IMR-90 (cell line): ENCODE measurements at places on chromosomes 5 and 9.
A peak's percentile ranks its signal among the peaks of the same experiment; 100 is the strongest.

GRCh38 chr5:54009828-54010227 is 300.5 kb downstream of the ARL15 start:
- DNase-seq, result no peak

DNA sequence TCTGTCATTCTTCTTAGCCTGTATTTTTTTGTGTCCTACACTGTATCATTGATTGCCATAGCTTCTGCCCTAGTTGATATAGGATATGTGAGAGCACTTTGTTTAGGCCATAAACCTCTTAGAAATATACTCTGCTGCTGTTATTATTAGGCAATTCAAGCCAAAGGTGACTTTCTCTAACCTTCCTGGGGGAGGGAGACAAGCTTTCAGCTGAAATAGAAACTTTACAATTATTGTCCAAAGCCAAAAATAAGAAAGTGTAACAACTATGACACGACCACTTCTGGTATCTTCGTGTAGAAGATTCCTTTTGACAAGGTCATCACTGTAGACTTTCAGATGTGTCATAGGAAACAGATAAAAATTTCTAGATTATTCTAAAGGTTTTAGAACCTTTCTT is 12.2 kb upstream of the CSNK1A1 start:
- DNase-seq, result peak; percentile 64

DNA sequence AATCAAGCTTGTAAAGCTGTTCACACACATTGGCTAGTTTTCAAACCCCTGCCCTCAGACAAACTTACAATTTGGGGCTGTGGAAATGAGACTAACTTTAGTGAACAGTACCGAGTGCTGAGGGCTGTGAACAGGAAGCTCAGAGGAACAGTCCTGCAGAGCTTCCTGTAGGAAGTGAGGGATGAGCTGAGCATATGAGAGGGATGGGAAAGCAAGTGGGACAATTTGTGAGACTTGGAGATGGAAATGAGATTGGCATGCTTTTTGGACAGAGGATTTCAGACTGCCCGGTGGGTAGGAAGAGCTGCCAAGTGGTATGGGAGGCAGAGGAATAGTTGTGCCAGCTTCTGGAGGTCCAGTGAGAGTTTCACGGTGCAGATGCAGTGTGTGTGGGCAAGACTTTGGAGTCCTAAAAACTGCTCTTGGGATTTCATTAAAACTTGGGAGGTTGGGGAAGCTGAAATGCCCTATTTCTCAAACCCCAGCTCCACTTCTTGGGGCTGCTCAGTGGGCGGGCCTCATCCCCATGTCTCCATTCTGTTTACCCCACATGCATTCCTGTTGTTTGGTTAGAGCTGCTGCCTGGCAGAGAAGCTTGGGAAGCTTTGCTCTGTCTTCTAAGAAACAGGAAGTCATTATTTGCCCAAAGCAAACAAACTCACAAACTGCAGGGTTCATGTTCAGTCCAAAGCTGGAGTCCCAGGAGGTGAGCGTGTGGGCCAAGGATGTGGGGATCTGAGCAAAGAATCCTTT is 267.5 kb downstream of the ZSWIM6 start:
- peak; percentile 20 for DNase-seq

DNA sequence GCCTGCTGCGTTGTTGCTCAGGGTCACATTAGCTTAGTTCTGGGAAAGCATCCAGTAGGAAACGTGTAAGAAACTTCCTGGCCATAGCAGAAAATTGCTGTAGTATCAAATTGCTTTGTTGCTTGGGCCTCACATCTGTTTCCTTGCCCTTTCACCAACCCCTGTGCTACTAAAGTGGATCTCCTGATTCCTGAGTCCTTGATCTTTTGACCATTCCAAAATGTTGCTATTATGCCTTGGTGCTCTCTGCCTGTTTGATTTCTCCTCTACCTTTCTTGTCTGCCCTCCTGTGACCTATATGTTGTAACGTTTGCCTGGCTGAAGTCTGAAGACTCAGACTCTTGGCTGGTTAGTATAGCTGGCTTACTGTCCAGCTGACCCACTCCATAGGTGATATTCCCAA is 350.5 kb downstream of the ADGRV1 start:
- DNase-seq, result peak; percentile 39

- peak; percentile 21 for DNase-seq
Measured at GRCh38 chr5:72328172-72328571, 8.0 kb downstream of the PTCD2 start.

DNA sequence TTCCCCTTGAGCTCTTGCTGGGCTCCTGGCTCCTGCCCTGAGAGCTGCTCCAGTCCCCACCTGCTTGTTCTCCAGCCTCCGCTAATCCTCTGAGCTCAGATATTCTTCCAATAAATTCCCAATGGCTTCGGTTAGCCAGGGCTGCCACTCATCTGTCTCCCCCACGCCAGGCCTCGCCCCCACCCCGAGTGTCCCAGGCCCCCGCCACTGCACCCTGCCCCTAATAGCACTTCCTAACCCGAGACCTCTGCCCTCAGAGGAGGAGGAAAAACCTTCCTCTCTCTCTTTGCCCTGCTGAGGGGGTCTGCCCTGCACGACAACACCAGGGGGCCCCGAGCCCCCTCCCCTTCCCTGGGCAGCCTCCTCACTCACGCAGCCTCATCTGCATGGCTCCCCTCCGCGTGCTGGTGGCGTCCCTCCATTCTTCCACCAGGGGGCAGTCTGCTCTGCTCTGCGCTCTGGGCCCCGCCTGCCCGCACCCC is 5.4 kb upstream of the LCN15 start:
- no peak for DNase-seq

DNA sequence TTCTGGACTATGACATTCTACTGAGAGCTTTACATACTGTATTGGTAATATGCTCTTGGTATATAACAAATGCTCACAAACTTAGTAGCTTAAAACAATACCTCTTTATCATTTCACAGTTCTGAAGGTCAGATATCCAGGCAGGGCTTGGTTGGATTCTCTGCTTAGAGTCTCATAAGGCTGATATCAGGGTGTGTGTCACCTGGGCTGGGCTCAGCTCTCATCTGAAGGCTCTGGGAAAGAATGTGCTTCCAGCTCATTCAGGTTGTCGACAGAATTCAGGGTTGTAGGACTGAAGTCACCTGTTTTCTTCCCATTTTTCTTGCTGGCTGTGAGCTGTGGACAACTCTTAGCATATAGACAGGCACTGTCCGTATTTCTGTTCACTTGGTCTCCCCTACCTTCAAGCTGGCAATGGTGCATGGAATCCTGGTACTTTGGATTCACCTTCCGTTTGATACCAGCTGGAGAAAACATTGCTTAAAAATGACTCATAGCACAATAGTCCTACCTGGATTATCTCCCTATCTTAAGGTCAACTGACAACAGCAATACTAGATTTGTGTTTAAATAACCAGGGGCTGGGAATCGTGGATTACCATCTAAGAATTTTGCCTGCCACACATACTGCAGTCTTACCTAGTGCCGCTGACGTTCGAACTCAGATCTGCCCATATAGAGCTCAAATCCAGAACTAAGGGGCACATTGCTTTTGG is 69.2 kb downstream of the RCL1 start:
- no peak for DNase-seq

DNA sequence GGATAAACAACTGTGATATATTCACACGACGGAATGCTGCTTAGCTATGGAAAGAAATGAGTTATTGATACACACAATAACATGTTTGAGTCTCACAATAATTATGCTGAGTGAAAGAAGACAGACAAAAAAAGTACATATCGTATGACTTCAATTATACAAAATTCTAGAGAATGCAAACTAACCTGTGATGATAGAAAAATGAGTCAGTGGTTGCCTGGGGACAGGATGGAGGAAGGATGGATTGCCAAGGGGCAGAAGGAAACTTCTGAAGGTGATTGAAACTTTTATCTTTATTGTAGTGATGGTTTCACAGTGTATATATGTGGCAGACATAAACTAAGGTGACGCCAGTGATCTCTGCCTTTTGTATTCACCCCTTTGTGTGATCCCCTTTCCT is 7.5 kb upstream of the CARTPT start:
- DNase-seq, result no peak

DNA sequence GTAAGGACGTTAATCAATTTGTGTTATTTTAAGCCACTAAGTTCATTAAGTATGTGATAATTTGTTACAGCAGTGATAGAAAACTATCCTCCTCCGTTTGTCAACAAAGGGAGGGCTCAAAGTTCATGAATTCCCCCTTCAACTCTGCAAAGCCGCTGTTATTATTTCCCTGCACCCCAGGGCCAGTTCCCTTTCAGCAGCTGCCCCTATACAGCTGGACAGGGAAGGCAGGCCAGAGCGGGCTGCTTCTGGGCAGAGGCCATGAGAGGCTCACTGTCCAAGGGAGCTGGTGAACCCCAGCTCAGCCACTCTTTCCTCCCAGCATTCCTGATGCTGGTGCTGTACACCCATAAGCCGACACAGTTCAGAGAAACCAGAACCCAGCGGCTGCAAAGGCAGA is 102.4 kb upstream of the GPR151 start:
- no peak for DNase-seq

DNA sequence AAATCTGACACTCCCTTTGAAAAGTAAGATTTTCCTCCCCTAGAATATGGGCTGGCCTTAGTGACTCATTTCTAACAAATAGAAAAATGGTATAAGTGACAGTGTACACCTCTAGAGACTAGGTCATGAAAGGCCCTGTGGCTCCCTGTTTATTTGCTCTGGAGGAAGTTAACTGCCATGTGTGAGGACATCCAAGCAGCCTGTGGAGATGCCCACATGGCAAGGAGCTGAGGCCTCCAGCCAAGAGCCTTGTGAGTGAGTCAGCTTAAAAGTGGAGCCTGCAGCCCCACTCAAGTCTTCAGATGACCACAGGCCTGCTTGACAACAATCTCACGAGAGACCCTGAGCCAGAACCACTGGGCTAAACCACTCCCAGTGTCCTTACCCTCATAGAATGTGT is 128.1 kb upstream of the LHFPL2 start:
- DNase-seq, result no peak

DNA sequence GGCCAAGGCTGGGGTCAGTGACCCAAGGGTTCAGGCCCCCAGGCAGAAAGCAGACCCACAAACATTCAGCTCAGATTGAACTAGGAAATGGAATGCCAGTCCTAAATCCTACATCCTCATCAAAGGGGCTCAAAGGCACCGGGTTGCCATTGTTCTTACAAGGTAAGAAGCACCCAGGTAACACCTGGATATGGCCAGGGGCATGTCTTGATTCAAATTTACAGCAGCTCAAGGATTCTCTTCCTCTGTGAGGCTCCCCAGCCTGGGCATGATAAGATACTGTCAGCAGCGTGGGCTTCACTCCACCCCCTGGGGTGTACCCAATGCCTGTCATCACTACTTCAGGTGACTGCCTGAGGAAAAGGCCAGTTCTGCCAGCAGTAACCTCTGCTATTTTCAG is 92.1 kb upstream of the FSTL4 start:
- no peak for DNase-seq

- DNase-seq, result no peak
Measured at GRCh38 chr5:2155556-2155955, 272.8 kb upstream of the IRX4 start.

GRCh38 chr5:54828151-54828550 is 157.2 kb downstream of the ESM1 start:
- no peak for DNase-seq

- peak; percentile 65 for DNase-seq
Measured at GRCh38 chr9:86978413-86978812, 31.1 kb upstream of the GAS1 start.

GRCh38 chr9:106886111-106887046 is 23.4 kb downstream of the ZNF462 start:
- DNase-seq, result peak; percentile 45

GRCh38 chr5:6452622-6453504 is 4.2 kb downstream of the UBE2QL1 start:
- DNase-seq, result no peak

DNA sequence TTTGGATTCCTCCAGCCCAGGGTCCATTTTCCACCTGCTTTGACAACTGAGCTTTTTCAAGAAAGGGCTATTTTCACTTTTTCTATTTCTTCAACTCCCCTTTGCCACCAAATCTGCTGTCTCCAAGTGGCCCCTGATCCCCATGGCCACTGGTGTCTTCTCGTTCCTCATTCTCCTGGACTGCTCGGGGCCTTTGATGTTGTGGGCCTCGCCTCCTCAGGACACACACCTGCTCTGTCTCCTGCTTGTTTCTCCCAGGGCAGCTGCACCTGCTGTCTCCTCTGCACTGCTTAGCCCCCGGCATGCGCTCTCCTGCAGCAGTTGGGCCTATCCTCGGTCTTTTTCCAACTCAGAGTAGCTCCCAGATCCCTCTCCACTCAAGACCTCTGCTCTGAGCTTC is 16.3 kb upstream of the NANS start:
- DNase-seq, result no peak

- DNase-seq, result peak; percentile 55
Measured at GRCh38 chr5:132500931-132501628, 10.5 kb upstream of the IRF1 start.

GRCh38 chr5:124253203-124253810 is 493.1 kb downstream of the ZNF608 start:
- DNase-seq, result no peak

DNA sequence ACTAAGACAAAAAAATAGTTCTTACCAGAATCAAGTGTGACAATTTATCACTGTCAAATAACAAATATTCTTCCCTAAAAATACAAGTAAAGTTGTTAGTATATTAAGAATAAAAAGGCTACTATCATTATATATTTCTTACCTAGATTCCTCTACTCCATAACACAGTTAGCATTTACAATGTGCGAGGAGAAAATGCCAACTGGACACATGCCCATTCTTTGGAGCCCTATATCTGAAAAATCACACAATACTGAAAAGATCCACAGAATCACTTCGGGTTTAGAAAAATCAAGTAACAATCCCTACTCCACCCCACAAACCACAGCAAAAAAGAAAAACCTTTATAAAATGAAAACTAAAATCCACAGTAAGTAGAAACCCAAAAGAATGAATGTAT is 70.9 kb downstream of the PKD2L2 start:
- no peak for DNase-seq

GRCh38 chr5:389891-390622 is 52.9 kb upstream of the EXOC3 start:
- DNase-seq, result no peak

- peak; percentile 47 for DNase-seq
Measured at GRCh38 chr9:131650254-131650653, 89.6 kb downstream of the RAPGEF1 start.

GRCh38 chr5:14526493-14526892 is 55.1 kb upstream of the OTULINL start:
- DNase-seq, result no peak

GRCh38 chr9:73531658-73532057 is 380.0 kb downstream of the ANXA1 start:
- no peak for DNase-seq

DNA sequence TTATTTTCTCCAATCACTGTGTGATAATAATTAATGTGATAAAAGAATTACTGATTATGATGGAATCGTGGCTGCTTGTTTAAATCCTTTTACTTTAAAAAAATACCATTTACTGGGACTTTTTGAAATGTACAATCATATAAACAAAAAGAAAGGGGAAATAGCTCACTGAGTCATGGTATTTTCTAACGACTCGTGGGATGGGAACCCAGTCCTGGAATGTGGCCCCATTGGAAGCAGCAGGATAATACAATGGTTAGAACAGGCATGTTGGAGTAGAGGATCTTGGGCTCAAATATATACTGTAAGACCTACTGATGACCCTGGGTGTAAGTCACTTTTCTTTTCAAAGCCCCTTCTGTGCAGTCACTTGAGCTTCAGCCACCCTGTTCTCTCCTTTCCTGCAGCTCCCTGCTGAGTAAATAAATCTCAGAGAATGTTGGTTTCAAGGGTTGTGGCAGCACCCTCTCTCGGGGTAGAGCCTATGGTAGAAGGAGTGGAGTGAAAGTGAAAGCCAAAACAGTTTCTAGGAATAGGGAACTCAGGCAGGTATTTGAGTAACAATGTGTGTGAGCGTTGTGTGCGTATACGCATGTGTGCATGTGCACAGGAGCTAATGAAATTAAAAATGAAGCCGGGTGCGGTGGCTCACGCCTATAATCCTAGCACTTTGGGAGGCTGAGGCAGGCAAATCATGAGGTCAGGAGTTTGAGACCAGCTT is 40.8 kb upstream of the LARP1 start:
- peak; percentile 77 for DNase-seq
